ENCODE measurements at places on chromosomes 12 and 14.

- DNase-seq = no peak
These were observed 6.3 kb upstream of the NRIP2 start for GRCh38 chr12:2841056-2841650.

DNA sequence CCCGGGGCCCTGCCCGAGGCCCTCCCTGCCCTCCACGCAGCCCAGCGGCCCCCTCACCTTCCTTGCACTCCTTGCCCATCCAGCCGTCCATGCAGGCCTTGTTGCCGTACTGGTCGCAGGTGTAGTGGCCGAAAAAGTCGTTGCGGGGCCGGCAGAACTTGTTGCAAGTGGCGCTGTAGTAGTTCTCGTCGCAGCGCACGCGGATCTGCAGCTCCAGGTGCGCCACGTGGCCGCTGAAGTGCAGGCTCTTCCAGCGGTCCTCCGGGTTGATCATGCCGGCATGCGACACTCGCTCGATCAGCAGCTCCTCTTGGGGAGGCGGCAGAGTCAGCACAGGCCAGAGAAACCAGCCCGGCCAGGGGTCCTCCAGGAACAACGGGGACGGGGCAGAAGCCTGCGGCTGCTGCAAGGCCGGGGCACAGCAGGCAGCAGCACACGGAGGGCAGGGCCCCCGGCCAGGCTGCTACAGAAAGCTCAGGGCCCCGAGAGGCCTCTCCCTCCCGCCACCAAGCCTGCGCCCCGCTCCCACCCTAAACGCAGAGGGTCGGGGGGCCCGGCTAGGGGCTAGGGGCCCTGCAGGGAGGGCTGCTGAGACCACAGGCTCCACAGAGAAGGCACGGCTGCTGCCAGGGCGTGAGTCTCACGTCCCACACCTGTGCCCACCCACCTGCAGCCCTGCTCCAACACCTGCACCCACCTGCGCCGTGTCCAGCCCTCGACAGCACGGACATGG lies 12.7 kb downstream of the JAG2 start:
- no peak for DNase-seq

- no peak for DNase-seq
These were observed 1.6 kb downstream of the RFX4 start for GRCh38 chr12:106584104-106585064.

GRCh38 chr12:49959685-49960473 lies 1.8 kb upstream of the AQP5 start:
- peak; percentile 38 for DNase-seq
